Epithelial cell of proximal tubule (primary cell): ENCODE measurements at places on chromosomes 5 and 9.

DNA sequence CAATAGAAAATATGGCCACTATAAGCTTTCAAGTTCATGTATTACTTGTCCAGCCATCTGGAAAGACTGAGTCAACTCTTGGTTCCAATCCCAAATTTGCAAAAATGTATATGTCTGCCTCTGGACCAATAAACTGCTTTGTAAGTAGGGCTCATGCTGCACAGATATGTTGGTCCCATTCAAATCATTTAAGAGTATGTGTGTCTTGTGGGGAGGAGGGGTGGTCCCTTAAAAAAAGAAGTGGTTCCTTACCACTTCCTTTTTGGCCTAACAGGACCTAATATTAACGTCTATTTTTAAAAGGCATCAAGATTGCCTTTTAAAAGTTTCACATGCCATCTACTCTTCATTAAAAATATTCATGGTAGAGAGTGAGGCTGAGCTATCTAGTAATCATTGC is 214.9 kb downstream of the KCTD16 start:
- no peak for DNase-seq

DNA sequence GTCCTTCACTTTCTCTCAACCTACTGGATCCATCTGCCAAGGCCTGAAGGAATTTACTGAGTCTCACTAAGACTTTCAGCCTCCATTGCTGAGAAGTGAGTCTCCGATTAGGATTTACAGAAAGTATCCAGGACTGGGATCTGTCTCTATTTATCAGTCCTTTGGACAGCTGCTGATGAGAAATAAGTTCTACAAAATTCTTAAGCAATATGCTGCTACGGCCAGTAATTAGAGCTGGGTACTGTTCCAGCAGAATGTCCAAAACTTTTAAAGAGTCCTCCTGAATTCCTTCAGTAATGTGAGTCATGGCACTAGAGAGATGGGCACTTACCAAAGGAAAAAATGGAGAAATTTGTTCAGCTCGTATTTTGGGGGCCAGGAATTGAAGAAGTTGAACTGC is 5.9 kb downstream of the TEX10 start:
- no peak for DNase-seq

DNA sequence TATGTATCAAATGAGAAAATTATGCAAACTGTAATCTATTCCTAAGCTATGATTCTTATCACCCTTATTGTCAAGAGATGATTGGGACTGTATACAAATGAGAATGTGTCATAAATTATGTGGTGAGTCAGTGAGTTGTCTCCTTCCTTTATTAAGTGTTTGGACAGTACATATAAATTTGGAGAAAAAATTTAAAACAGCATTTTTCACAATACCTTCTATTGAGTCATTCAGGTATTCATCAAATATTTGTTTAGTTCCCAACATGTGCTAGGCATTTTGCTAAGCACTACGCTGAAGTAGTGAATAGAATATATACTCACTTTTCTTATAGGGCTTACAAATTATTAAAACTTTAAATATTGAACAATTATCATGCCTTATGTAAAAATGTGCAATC is 36.3 kb upstream of the PTPRD start:
- no peak for DNase-seq

GRCh38 chr5:179759581-179760551 is 27.2 kb downstream of the MAML1 start:
- no peak for DNase-seq

DNA sequence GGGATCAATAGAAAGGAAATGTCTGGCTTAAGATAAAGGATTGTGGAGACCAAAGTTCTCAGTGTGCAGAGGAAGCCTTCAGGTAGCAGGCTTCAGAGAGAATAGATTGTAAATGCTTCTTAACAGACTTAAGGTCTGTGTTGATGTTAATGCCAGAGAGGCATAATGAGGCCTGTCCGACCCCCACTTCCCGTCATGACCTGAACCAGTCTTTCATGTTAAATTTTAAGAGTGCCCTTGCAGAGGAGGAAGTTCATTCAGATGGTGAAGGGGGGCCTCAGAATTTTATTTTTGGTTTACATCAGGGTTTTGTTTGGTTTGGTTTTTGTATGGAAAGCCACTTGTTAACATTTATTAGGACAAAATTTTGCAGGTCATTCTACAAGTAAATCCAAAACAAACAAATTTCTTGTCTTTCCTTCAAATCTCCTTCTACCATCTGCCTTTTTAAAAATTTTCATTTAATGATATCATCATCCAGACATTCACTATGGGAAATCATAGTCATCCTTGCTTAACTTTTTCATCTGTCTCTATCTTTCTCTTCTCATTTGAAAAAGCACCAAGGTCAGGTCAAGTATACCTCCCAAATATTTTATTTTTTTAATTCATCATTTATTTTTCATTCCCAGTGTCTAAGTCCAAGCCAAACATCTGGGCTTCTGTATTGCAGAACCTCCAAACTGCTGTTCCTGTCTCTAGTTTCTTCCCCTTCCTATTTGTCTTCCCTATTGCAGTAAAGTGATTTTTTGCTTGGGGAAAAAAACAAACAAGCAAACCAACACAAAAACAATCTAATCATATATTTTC is 6.9 kb upstream of the ABCA1 start:
- no peak for DNase-seq

DNA sequence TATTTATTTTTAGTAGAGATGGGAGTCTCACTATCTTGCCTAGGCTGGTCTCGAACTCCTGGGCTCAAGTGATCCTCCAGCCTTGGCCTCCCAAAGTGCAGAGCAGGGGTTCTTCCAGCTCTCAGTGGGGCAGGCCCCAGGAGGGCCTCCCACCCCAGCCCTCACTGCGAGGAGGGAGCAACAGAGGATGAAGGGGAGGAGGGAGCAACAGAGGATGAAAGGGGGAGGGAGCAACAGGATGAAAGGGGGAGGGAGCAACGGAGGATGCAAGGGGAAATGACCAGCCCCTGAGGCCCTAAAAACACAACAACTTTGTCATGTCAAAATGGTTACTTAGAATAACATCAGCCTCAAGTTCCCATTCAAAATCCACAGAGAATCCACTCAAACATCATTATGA is 10.0 kb downstream of the TRIM14 start:
- no peak for DNase-seq

DNA sequence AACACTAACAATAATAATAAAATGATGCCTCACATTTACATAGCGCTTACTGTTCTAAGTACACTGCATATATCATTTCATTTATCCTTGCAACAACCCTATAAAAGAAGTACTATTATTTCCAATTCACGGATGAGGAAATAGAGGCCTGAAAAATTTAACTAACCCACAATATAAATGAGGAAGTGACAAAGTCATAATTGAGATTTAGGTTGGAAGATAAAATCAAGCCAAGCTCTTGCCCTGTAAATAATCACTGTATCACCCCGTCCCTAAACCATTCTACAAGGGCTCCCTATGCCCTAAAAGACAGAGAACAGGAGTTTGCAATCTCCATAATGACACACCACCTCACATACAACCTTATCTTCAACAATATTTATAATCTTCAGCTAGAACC is 49.6 kb downstream of the STRBP start:
- no peak for DNase-seq

GRCh38 chr5:14706615-14707021 is 42.1 kb downstream of the OTULIN start:
- no peak for DNase-seq

DNA sequence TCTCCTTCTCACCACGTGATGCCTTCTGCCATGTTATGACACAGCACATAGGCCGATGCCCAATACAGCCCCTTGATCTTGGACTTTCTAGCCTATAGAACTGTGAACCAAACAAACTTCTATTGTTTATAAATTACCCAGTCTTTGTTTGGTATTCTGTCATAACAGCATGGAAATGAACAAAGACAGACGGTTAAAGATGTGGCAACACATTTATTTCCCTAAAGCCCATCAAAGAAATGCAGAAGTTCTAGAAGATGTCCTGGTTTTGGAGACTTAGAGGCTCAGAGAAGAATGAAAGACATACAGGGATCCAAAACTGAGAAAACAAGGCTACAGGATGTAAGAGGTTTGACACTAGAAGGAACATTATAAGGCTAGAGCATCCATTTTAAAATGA is 600.8 kb upstream of the DAB2 start:
- no peak for DNase-seq

GRCh38 chr9:92510747-92511146 is 25.0 kb downstream of the ECM2 start:
- no peak for DNase-seq

GRCh38 chr9:33697171-33697570 is 98.2 kb upstream of the PRSS3 start:
- DNase-seq, result no peak

DNA sequence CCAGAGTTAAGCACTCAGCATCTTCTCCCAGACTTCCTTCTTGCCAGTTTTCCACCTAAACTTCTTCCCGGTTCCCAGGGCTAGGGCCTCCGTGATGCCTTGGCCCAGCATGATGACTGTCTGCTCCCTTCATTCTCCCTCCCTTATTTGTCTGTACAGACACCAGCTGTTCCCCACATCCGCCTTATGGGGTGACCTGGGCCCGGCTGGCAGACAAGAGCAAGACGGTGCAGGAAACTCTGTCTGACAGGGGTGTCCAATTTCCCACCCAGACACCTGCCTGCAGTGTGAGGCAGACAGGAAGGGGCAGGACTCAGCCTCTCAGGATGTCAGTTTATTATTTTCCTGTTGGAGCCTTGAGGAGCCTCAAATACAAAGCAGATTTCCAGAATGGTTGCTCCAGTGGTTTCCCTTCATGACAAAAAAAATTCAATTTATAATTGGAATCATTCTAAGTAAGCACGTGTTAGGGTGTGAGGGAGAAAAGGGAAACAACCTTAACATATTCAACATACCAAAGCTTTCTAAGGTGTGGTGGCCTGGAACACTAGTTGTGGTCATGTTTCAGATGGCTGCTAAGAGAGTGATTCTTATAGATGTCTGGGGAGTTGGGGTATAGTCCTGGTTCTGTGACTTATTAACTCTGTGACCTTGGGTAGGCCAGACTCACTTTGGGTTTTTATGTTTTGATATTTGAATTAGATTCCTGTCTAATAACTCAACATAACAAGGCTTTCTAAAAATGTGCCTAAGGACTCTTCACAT is 234.5 kb downstream of the PAPPA start:
- DNase-seq, result peak; percentile 93

DNA sequence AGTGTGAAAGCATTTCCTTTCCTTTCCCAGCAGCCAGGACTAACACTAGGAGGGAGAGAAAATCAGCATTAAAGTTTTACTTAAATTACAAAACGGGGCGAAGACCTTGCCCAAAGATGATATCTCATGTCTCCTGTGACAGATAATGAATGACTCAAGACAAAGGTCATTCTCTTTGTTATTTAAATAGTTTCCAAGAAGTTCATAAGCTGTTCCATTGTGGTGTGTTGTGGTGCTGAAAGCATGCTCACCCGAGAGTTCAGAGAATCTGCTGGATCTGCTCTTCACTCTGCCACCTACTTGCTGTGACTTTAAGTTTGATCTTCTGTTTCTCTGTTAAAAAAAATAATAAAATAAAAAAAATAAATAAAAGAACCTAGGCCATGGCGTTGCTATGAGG is 265.9 kb upstream of the NR4A3 start:
- no peak for DNase-seq

DNA sequence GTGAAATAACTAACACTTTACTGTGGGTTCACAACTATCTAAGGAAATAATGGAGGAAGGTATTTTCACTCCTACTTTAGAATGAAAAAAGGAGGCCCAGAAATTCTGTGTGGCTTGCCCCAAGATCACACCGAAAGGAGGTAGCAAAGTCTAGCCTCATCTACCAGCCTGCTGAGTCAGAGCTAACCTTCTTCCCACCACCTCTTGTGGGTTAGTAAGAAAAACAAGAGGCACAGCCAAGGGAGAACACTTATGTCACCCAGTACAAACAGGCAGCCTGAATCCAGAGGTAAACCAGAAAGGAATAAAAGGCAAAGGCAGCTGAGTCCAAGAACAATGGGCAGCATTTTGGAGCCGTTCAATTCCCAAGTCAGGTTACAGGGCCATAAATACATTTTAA is 91.9 kb upstream of the RASEF start:
- DNase-seq, result peak; percentile 87

GRCh38 chr5:155004138-155004744 is 9.3 kb upstream of the KIF4B start:
- no peak for DNase-seq

DNA sequence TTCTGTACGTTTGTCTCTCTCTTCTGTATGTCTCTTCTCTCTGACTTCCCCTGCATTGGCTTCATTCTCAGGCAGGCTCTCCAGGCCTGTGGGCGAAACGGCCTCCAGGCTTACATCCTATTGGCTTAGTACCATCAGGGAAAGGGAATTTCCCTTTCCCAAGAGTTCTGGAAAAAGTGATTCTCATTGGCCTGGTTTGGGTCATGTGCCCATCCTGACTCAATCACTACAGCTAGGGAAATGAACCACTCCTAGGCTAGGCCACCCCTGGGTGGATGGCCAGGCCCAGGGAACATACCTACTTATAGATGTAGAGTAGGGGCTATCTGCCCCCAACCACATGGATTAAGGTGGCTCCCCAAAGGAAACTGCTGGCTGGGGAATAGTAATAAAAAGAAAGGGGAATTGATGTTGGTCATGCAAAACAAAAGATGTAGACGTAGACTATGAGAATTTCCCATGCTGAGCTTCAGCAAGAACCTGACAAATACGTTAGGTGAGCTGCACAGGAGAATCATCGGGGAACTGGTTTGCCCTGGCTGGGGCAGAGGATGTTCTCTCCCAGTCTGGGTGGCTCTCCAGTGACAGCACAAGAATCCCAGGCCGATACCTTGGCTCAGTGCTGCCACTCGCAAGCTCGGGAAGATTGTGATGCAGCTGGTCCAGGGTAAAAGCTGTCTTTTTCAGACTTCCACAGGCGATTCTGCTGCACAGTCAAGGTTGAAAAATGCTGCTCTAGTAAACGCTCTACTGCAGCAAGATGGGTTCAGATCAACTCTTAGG is 3.7 kb upstream of the EGR1 start:
- no peak for DNase-seq

GRCh38 chr5:9401786-9402472 is 143.9 kb downstream of the SEMA5A start:
- DNase-seq, result no peak

DNA sequence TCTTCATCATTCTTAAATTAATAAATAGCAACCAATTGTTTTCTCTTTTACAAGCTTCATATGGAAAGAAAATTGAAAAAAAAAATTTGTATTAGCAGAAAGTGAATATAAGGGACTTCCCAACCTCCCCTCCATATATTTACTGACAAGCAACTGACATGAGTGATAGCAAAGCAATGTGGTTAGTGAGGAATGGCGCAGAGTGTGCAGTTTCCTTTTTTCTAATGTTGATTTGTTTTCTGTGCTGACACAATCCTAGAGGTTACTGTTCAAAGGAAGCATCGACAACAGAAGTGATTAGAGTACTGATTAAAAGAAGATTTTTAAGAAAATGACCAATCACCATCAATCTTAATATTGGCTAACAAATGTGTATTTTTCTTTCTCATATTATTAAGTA is 1.7 kb upstream of the PTGER4 start:
- no peak for DNase-seq
